ENCODE measurements at places on chromosomes 16 and 17. TPM values are rescaled to one million over a fixed set of nuclear protein-coding genes. Genes with fewer than 3 reads are reported as not detected.

DNA sequence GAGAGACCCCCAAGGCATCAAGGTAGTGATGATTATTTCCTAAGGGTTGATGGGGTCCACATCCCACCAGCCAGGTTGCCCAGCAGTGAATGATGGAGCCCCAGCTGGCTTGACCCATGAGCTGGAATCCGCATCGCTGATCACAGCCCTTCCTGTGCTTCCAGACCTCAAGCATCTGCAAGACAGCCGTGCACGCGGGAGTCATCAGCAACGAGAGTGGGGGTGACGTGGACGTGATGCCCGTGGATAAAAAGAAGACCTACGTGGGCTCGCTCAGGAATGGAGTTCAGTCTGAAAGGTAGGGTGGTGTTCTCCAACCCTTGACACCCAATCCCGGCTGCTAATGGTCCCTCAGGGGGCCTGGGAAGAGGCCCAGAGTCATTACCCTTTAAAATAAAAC lies 69.3 kb downstream of the CRISPLD2 start:
- no peak for DNase-seq
- peaks cover under 1% of the 10 kb centered on the region for H3K36me3 ChIP-seq
- peaks cover 2% of the 10 kb centered on the region for H3K27me3 ChIP-seq

DNA sequence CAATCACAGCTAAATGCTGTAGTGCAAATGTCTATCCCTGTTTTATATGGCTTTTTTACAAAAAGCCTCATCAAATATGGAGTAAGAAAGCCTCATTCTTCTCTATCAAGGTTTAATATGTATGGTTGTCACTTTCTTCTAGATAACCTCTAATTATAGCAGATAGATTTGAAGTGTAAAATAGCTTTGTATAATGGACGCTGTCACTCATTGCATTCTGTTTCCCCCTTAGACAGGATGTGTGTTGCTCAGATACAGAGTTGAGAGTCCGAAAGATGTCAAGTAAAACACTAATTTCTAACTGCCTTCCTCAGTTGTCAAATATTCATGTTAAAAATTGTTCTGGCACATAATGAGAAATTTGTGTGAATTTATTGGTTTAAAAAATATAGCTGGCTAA lies 88.0 kb downstream of the NLK start:
- H3K4me3 ChIP-seq: no peak overlapping the region
- H3K27me3 ChIP-seq: no peaks in the 10 kb centered on the region
- H3K27ac ChIP-seq: no peak overlapping the region
- no peak for DNase-seq

DNA sequence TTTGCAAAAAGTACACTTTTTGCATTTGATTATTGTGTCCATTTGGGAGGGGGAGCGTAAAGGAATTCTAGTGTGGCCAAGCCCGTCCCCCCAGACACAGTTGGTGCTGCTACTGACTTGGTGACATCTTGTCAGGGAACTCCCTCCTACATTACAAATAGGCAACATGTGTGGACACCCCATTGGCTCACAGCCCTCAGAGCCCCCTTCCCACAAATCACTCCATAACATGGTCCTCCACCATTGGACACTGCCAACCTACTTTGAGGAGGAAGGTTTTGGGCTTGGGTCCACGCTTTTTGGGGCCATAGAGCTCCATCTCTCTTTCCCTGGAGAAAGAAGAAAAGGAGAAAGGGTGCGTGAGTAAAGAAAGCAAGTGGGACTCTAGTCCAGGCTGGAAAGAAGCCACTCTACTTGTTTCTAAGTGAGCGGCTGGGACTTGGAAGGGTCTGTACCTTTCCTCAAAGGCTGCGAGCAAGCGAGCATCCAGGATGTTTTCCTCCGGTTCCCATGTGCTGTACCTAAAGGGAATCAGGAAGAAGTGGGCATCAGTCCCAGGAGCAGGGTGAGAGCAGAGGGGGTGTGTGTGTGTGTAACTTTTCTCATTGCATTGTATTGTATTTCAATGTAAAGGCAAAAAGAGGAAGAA lies 958 bp downstream of the CBX8 start:
- H3K27me3 ChIP-seq: peaks cover 24% of the 10 kb centered on the region
- DNase-seq: no peak
- no peak overlapping the region for H3K27ac ChIP-seq
- H3K36me3 ChIP-seq: peaks cover 1% of the 10 kb centered on the region

GRCh38 chr16:27703121-27703520 lies 153.2 kb downstream of the KATNIP start:
- peak; percentile 15 for DNase-seq
- peaks cover 10% of the 10 kb centered on the region for H3K4me1 ChIP-seq
- peaks cover 14% of the 10 kb centered on the region for H3K36me3 ChIP-seq
- H3K4me3 ChIP-seq: no peak overlapping the region

- H3K27me3 ChIP-seq: no peaks in the 10 kb centered on the region
- H3K36me3 ChIP-seq: no peaks in the 10 kb centered on the region
- peak overlapping the region; percentile 3 for H3K4me3 ChIP-seq
- H3K27ac ChIP-seq: peak overlapping the region; percentile 93
- peaks cover 85% of the 10 kb centered on the region for H3K4me1 ChIP-seq
- no peak for DNase-seq
Observed at GRCh38 chr17:57948555-57949420, 6.4 kb downstream of the CUEDC1 start.

DNA sequence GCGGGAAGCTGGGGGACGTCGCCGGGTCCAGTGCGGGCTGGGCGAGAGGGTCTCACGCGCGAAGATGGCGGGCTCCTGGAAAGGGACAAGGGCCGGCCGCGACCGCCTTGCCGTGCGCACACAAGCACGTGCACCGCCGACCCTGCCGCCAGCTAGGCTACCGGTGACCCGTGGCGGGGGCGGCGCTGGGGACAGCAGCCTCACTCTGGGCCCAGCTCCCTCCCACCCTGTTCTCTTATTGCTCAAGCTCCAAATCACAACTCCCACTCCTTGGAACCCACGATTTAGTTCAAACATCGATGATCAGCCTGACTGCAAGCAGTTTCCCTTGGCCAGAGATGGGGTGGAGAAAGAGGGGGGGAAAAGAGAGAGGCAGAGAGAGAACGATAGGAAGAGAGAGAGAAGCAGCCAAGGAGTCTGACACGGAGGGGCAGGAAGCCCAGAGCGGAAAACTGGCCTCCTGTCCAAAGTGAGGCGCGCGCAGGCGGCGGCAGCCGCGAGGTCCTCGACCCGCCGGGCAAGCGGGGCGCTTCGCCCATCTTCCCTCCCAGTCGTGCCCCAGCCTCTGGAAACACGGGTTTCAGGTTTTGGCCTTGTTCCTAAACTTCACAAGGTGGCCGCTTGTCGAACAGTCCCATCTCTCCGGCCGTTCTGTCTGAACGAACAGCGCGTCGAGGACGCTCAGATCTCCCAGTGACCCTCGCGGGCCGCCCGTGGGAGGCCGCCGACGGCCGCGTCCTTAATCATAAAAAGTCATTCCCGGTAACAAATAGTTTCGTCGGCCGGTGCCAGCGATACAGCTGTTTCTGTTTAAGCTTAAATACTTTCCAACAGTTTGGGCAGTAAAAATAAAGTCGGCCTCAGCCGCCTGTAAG lies 1.7 kb upstream of the CBX8 start:
- peaks cover 37% of the 10 kb centered on the region for H3K4me1 ChIP-seq
- H3K4me3 ChIP-seq: peak overlapping the region; percentile 49
- peaks cover 1% of the 10 kb centered on the region for H3K36me3 ChIP-seq
- peaks cover 31% of the 10 kb centered on the region for H3K27me3 ChIP-seq

GRCh38 chr17:78096093-78096492 lies 32.5 kb downstream of the TMC6 start:
- H3K36me3 ChIP-seq: peaks cover 48% of the 10 kb centered on the region
- no peak overlapping the region for H3K4me3 ChIP-seq
- no peak overlapping the region for H3K27ac ChIP-seq
- DNase-seq: no peak
- no peaks in the 10 kb centered on the region for H3K4me1 ChIP-seq
- H3K27me3 ChIP-seq: no peaks in the 10 kb centered on the region

DNA sequence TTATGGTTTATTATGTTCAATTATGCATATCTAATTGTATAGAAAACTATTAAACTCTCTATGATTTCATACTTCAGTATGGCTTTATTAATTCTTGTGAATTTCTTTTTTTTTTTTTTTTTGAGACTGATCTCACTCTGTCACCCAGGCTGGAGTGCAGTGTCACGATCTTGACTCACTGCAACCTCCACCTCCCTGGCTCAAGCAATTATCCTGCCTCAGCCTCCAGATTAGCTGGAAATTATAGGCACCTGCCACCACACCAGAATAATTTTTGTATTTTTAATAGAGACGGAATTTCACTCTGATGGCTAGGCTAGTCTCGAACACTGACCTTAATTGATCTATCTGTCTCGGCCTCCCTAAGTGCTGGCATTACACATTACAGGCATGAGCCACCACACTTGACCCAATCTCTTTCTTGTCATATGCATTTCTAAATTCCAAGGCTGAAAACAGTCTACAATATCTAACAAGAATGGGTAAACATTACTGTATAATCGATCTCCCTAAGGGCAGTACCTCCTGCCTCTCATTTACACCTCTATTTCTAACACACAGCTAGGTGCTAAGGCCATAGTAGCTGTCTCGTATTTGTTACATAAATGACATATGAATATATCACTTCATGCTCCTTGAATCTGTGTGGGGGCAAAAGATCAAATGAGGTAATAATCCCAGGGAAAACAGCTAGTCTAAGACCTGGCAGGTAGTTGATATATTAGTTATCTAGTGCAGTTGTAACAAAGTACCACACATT lies 258.2 kb upstream of the CDH8 start:
- H3K36me3 ChIP-seq: no peaks in the 10 kb centered on the region
- H3K4me1 ChIP-seq: no peaks in the 10 kb centered on the region
- H3K27me3 ChIP-seq: no peaks in the 10 kb centered on the region
- no peak overlapping the region for H3K27ac ChIP-seq

GRCh38 chr17:2020721-2021120 lies 4.4 kb downstream of the RTN4RL1 start:
- no peak overlapping the region for H3K4me3 ChIP-seq
- no peak overlapping the region for H3K27ac ChIP-seq
- H3K4me1 ChIP-seq: peaks cover 9% of the 10 kb centered on the region
- peaks cover 4% of the 10 kb centered on the region for H3K36me3 ChIP-seq

DNA sequence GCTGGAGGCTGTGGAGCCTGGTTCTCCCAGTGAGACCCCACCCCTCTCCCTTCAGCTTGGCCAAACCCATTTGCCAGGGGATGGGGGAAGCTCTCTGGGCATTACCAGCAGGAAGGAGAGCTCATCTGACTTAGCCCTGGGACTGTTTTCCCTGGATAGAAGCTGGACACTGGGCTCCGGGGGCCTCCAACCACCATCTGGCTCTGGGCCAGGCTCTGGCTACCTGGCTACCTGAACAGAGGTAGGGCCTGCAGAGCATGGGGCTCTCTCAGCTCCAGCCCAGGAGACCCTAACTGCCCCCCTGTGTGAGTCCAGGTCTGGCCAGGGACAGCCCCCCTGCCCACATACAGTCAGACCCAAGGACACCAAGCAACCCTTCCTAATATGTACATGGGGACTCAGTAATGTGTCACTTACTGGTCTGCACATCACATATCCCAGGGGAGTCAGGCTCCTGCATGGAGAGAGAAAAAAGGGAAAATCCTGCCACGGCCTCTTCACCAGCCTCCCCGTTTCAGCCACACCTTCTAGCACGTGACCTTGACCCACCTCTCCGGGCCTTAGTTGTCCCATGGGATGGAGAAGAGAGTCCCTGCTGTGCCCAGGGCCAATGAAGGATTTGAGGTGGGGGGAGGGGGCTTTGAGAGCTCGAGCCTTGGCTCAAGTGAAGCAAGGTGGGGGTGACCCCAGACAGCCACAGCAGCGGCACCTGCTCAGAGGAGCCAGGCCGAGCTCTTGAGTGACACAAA lies 13.8 kb downstream of the CNGB1 start:
- no peak overlapping the region for H3K27ac ChIP-seq
- no peak overlapping the region for H3K4me3 ChIP-seq
- DNase-seq: no peak
- H3K36me3 ChIP-seq: no peaks in the 10 kb centered on the region
- no peaks in the 10 kb centered on the region for H3K4me1 ChIP-seq
- H3K27me3 ChIP-seq: peaks cover 12% of the 10 kb centered on the region

DNA sequence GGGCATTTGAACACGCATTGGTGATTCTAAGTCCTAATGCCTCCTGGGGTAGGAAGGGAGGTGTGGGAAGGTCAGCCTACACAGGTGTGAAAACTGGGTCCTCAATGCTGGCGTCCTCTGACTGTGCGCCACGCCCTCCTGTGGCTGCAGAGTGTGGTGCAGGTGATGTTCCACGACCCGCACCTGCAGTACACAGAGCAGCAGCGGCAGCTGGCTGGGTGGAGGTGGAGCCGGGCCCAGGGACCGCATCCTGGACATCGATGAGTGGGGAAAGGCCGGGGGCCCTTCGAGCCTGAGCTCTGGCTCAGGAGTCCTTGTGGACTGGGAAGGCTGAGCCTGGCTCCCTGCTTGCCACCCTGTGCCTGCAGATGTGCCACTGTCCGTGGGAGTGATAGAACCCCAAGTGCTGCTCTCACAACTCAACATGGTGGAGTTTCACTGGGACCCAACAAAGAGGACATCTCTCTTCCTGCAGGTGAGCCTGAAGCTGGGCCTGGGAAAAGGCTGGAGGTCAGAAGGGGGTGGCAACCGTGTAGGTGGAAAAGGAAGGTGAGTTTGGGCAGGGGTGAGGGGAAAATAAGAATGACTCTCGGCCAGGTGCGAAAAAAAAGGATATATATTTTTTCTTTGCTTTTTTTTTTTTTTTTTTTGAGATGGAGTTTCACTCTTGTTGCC lies 14.0 kb upstream of the STAC2 start:
- peaks cover 25% of the 10 kb centered on the region for H3K4me1 ChIP-seq
- H3K27me3 ChIP-seq: peaks cover 5% of the 10 kb centered on the region
- H3K4me3 ChIP-seq: no peak overlapping the region

- H3K4me1 ChIP-seq: peaks cover 56% of the 10 kb centered on the region
- H3K4me3 ChIP-seq: no peak overlapping the region
- DNase-seq: no peak
- no peaks in the 10 kb centered on the region for H3K27me3 ChIP-seq
- peak overlapping the region; percentile 98 for H3K27ac ChIP-seq
Observed at GRCh38 chr17:44587339-44587738, 30.1 kb downstream of the FZD2 start.

DNA sequence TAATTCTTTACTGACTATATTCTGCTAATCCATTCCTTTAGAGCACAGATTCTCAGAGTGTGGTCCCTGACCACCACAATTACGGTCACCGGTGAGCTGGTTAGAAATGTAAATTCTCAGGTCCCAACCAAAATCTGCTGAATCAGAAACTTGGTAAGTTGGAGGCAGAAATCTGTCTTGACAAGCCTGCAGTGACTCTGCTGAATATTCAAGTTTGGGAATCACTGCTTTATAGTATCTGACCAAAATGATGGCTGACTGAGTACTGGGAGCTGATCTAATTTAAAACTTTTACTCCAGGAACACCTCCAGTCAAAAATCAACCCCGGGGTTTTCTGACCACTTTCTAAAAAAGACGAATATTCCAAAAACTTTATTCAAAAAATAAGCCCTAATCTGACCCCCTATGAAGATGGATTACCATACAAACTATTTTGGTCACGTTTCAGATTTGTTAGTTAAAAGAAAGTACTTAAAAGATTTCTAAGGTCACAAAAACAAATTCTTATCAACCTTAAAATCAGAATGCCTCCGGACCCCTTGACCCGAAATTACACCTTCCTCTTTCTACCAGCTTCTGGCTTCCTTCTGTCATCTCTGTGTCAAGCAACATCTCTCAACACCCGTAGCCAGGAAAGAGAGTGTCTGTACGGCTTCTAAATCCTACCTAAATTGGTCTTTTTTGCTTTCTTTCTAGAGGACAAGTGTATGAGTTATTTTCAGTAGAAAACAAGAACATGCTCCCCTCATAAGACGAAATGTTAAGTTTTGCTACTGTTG lies 38.6 kb downstream of the CREBBP start:
- H3K27ac ChIP-seq: no peak overlapping the region
- no peak overlapping the region for H3K4me3 ChIP-seq
- H3K27me3 ChIP-seq: no peaks in the 10 kb centered on the region

Gene NECAB2
- 0.40 TPM for total RNA-seq

Gene UNC45B
- not detected for total RNA-seq
